ENCODE measurements at places on chromosomes 11 and 22. TPM values are rescaled to one million over a fixed set of nuclear protein-coding genes. Genes with fewer than 3 reads are reported as not detected.

- DNase-seq: no peak
These were observed 35.9 kb upstream of the NAV2 start for GRCh38 chr11:19676475-19677380.

DNA sequence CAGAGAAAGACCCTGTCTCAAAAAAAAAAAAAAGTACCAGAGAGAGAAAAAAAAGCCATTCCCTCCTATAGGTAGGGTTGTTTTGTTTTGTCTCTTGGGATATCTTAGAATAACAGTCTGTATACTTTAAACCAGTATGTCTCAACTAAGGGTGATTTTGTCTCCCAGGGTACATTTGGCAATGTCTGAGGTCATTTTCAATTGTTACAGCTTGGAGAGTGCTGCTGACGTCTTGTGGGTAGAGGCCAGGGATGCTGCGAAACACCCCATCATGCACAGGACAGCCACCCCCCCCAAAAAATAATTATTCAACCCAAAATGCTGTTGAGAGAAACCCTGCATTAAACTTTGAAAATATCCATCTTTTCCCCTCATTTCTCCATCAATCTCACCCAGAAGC lies 56.1 kb upstream of the CRTAM start:
- no peak for DNase-seq

DNA sequence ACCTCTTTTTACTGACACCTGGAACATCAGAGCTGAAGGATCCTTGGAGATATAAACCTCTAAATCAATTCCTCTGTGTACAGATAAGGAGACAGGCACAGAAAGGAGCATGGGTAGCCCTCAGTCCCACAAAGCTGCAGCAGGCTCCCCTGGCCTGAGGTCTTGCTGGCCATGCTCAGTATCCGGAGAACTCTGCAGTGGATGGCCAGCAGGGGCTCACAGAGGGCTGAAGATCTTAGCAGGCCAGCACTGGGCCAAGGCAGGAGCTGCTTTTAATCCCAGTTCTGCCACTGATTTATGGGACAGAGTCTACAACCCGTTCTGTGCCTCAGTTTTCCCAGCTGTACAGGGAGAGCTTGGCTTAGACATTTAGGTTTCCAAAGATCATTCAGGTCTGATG lies 52.6 kb upstream of the LRRC32 start:
- no peak for DNase-seq

Gene GAL3ST1
- total RNA-seq: 0.46 TPM

All from B cell (primary cell).